Stimulated activated CD4-positive, alpha-beta T cell treated with anti-CD3 and anti-CD28 coated beads, Interleukin-12 subunit alpha, Interleukin-12 subunit beta, amount 100 ng/mL, for 48 hours (primary cell): ENCODE measurements at places on chromosomes 3 and 15.

DNA sequence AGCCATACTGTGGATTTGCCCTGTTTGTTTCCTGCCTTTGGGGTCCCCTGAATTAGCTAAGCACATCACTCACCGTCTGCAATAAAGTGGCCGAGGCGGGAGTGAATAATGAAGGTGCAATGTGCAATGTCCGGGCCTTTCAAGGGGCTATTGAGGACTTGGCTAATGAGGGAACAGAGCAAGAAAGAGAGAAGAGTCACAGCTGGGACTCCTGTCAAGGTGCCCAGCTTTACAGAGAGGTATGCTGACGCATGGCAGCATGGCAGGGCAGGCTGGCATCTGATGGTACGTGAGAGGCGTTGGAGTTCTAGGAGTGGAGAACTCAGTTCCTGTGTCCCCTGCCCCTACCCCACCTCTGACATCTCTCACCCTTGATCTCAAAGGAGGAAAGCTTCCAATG lies 13.8 kb upstream of the ATP2B2 start:
- DNase-seq, result no peak

- no peak for DNase-seq
Measured at GRCh38 chr3:94156626-94157025, 93.8 kb downstream of the NSUN3 start.

GRCh38 chr3:66107855-66108254 lies 69.1 kb upstream of the MAGI1 start:
- DNase-seq, result no peak

DNA sequence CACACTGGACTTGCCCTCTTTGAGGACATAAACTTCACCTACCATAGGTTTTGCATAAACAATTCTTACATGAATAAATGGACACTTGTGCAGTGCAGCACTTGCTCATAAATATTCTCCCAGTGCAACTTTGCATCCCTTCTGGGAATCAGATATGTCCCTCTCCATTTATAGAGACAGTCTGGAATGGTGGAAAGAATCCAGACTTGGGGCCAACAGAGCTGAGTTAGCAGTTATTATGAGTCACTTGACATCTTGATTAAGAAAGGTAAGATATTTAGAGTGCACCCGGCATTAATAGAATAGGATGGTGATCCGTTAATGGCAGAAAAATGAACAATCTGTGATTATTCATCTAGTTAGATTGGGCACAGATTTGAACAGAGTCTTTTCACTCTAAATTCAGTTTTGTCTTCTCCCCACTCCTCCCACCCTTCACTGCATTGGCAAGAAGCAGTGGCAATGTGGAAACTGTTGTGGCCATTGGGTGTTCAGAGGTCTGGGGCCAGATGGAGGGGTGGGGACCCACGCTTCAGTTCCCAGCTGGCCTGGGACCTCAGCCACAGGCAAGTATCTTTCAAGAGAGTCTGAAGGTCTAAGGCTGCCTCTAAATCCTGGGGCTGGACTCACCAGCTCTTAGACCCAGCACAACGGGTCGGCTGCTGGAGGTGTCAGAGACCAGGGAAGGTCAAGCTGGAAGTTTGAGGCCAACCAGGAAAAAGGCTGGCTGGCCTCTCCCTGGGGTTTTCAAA lies 58.9 kb upstream of the KY start:
- DNase-seq, result no peak

DNA sequence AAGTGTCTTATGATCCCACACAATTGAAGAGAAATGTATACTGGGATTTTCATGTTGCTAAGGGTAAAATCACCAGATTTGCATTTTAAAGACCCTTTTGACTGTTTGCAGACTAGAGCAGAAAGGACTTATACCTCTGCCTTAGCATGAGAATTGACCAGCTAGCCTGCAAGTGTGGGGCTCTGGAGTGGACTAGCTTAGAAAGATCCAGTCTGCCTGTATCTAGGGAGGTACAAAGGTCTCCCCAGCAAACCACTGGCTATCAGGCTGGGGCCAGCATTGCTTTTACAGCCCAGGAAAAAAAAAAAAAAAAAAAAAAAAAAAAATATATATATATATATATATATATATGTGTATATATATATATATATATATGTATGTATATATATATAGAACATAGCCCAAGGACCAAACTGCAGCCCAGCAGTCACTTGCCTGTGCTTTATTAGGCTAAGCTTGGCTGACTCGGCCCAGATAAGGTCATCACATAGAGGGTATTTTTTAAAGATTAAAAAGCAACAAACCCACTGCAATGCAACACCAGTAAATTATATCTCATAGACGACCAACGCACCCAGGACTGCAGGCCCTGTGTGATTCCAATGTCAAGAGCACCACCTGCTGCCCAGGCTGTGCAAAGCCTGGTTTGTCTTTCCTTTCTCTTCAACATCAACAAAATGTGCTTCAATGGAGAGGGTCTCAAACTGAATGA lies 63.7 kb downstream of the DCLK3 start:
- peak; percentile 32 for DNase-seq

- no peak for DNase-seq
Measured at GRCh38 chr15:41969851-41970431, 2.4 kb downstream of the EHD4 start.

GRCh38 chr3:197800379-197800778 lies 9.3 kb downstream of the LRCH3 start:
- DNase-seq, result no peak

DNA sequence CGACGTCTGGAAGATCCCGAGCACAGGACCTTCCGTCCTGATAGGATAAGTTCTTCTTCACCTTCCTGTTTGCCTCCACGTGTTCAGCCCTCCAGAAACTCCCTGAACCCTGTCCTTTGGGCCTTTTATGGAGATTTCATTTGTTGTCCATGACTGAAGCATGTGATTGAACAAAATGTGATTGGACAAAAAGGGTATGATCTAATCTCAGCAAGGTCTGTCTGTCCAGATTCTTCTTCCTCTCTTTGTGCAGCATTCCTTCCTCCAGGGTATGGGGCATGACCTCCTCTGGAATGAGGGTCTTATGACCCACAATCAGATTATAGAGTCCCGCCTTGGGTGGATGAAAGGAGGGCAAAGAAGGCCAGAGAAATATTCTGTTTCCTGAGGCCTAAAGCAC lies at the start of gene CYP19A1:
TSS of gene CYP19A1 (minus strand) at position 101 of the 400 bp plus-strand sequence. CDS start 95,684 bp downstream, outside the sequence.
- no peak for DNase-seq

GRCh38 chr3:172296975-172297332 lies 151.3 kb downstream of the GHSR start:
- no peak for DNase-seq
